ENCODE measurements at places on chromosomes 3 and 15. TPM values are rescaled to one million over a fixed set of nuclear protein-coding genes. Genes with fewer than 3 reads are reported as not detected.

DNA sequence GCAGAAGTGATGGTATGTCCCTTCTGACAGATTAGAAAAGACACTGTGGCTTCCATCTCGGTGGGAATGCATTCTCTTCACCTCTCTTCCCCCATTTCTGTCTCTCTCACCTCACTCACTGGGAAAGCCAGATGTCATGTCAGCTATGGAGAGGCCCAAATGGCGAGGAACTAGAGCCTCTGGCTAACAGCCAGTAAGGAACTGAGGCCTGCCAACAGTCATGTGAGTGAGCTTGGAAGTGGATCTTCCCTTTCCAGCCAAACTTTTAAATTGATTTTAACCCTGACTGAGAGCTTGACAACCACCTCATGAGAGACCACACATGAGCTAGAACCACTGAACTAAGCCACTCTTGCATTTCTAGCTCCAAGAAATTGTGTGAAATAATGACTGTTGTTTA is 35.2 kb upstream of the CDAN1 start:
- no peak for DNase-seq

- DNase-seq = no peak
Observed at GRCh38 chr3:67608034-67608433, 46.4 kb downstream of the SUCLG2 start.

DNA sequence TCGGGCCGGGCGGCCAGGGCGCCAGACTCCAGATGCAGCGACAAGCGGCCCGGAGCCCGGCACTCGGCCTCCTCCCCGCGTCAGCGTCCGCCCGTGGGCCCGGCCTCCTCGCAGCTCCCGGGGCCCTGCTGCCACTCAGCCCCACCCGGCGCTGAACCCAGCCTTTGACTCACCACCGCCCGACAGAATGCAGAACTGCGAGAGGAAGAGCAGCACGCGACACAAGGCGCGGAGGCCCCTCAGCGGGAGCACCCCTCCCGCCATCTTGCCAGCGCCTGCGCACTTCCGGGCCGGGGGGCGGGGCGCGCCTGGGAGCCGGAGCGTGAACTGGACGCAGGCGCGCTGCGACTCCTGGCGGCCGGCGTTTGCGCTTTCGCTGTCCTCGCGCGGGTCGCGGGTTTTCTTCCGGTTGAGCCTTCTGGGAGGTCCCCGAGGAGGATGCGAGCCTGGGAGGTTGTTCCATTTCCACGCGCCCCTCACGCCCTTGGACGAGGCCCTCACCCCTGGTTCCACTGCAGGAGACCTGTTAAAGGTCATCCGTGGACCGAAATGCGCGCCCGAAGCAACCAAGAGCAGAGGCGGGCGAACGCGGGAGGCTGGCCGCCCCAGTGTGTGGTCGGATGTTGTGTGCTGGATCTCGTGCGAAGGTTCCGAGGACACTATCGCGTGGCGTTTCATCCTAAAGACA is at the start of gene TM2D3:
Gene TM2D3 (minus strand): TSS at position 284 of the 688 bp plus-strand sequence. CDS start 20 bp downstream, at position 264.
- DNase-seq = peak; percentile 90

GRCh38 chr15:78329625-78330024 is 10.5 kb upstream of the CRABP1 start:
- DNase-seq = no peak

The IQGAP1 gene
- 67.0 TPM for total RNA-seq

The FBLN2 gene
- total RNA-seq = 11.8 TPM

The MAPKAPK3 gene
- 57.0 TPM for total RNA-seq

The SKOR1 gene
- 0.13 TPM for total RNA-seq

The ITGA11 gene
- not detected for total RNA-seq

The TIMP4 gene
- 8.5 TPM for total RNA-seq

The NR2E3 gene
- 0.35 TPM for total RNA-seq

Data from H9 (cell line).